Osteoblast (primary cell): ENCODE measurements at places on chromosomes 5 and 9. TPM values are rescaled to one million over a fixed set of nuclear protein-coding genes. Genes with fewer than 3 reads are reported as not detected.

Gene TRIM32
- 30.4 and 34.7 TPM in 2 replicates for total RNA-seq

DNA sequence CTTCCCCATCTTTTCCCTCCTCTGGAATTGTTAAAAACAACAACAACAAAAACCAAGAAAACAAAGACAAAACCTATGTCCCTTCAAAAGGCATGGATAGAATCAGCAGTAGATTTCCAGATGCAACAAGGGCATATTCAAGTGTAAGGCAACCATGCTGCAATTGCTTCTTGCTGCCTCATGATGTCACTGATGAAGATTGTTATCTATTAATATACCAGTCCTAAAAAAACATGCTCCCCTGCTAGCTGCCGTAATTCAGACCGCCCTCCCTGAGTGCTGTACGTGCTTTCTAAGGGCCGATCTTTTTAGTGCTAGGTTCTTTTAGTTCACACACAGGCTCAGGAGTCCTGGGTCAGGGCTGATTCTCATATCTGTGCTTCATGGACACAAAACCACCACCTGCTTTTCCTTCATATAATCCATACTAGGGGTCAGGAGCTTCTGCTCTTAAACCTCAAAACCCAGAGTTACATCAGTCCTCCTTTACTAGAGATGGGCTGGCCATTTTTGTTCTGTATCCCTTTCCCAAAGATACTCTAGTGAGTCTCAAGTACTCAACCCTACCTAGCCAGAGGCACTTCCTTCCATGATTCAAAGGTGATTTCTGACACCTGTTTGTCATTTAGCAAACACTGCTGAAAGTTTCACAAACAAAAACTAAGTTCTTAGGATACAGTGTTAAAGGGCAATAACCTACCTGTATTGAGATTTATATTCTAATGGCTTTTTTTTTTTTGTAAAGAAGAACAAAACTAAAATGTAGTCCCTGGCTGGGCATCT, 82.1 kb downstream of the GIN1 start:
- no peak overlapping the region for H3K27ac ChIP-seq
- H3K27me3 ChIP-seq: no peaks in the 10 kb centered on the region
- DNase-seq: peak; percentile 73
- no peaks in the 10 kb centered on the region for H3K36me3 ChIP-seq
- no peaks in the 10 kb centered on the region for H3K4me1 ChIP-seq

GRCh38 chr9:123614306-123615263, 258.6 kb downstream of the CRB2 start:
- peak; percentile 32 for DNase-seq
- H3K27ac ChIP-seq: no peak overlapping the region
- H3K4me3 ChIP-seq: no peak overlapping the region
- H3K4me1 ChIP-seq: no peaks in the 10 kb centered on the region
- H3K27me3 ChIP-seq: no peaks in the 10 kb centered on the region

DNA sequence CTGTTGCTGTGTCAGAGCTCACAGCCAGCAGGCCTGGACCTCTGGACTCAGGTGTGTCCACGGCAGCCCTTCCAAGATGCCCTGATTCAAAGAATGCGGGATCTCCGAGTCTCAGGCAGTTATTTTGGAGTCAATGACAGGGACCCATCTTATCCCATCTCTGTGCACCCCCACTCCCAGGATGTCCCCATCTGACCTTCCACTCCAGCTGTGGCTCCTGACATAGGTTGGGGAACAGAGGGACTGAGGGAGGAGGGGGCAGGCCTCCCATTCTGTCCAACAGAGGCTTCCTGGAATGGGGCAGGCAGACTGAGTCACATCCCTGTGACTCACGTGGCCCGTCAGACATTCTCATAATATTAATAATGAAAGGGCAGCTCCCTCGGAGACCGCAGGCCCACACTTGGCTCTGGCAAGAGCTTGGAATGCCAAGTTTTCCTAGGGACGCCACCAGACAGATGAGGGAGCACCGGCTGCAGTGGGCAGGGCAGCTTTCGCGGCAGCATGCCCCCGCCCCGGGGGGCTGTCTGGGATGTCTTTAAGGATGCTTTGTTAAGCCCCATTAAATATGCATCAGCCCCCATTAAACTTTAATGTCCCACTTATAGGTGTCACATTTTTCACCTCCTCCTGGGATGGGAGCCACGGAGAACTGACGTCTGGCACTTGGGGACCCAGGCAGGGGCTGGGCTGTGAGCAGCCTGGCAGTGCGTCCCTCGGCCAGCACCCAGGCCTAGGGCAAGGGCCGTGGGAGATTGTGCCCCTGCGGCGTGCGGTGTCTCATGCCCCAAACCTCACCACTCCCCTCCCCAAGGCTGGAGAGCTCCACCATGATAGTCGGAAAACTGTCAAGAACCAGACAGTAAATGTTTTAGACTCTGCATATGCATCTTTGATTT, 23.6 kb upstream of the FIBCD1 start:
- no peak overlapping the region for H3K4me3 ChIP-seq
- peak; percentile 100 for DNase-seq
- H3K4me1 ChIP-seq: peaks cover 13% of the 10 kb centered on the region
- peaks cover under 1% of the 10 kb centered on the region for H3K27me3 ChIP-seq

Gene ZNG1F
- 5.9 and 7.2 TPM in 2 replicates for total RNA-seq

DNA sequence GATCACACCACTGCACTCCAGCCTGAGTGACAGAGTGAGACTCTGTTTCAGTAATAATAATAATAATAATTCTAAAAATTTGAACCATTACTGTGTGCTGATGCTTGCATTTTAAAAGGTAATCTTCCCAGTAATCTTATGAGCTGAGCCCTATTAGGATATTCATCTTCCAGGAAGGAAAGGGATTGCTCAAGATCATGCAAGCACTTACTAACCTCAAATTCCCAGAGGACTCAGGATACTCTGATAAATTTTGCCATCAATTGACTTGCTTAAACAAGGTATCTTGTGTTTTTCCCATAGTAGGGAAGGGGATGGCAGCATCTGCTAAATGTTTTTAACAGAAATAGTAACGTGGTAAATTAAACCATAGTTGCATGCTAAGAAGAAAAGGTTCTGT, 176.4 kb upstream of the MRPS30 start:
- DNase-seq: no peak
- no peak overlapping the region for H3K27ac ChIP-seq
- H3K4me3 ChIP-seq: no peak overlapping the region
- H3K36me3 ChIP-seq: no peaks in the 10 kb centered on the region
- no peaks in the 10 kb centered on the region for H3K4me1 ChIP-seq

Gene FNBP1
- total RNA-seq: 31.8 and 35.9 TPM in 2 replicates

DNA sequence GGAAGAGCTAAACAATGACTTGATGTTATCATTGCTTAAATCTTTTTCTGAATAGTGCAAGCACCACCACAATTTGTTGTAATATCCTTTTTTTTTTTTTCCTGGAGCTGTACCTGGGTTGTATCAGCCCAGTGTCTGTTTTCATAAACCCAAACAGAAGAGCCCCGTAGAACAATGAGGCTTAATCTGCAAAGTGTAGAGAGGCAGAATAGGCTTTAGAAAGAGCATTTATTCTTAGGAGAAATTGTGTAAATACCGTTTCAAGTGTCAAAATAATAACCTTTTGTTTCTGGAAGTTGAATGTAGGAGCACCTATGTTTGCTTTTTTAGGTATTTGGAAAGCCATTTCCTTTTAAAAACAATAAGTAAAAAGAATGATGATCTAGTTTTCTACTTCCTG, 26.4 kb downstream of the RGS7BP start:
- no peaks in the 10 kb centered on the region for H3K4me1 ChIP-seq
- DNase-seq: no peak
- H3K27me3 ChIP-seq: peaks cover 4% of the 10 kb centered on the region
- no peak overlapping the region for H3K27ac ChIP-seq
- no peaks in the 10 kb centered on the region for H3K36me3 ChIP-seq
- H3K4me3 ChIP-seq: no peak overlapping the region

GRCh38 chr5:134130239-134130945, 15.9 kb downstream of the TCF7 start:
- H3K4me1 ChIP-seq: peaks cover 22% of the 10 kb centered on the region
- H3K36me3 ChIP-seq: peaks cover 25% of the 10 kb centered on the region
- H3K4me3 ChIP-seq: no peak overlapping the region
- H3K27ac ChIP-seq: no peak overlapping the region
- DNase-seq: peak; percentile 52

DNA sequence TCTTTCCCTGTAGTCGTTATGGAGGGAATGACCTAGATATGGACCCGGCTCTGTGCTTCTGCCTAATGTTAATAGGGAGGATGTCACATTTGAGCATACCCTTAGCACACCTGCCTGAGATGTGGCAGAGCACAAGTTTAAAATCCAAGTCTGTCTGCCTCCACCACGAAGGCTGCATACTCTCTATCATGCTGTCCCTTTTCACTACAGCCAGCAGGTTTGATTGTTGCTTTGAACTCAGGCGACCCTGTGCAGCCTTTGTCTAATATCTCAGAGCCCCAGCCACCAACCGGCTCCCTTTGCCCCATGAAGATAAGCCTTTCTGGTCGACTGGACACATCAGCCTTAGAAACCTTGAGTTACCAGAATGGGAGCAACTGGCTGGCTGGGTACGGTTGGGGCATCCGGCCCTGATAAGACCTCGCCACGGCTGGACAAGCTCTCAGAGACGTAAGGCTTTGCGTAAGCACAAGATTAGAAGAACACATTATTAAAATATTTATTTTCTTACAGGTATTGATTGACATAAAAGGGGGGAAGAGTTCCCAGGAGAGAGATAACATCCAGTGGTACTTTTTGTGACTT, 222.0 kb upstream of the TRIM32 start:
- no peak overlapping the region for H3K27ac ChIP-seq
- no peak for DNase-seq
- no peak overlapping the region for H3K4me3 ChIP-seq
- H3K36me3 ChIP-seq: no peaks in the 10 kb centered on the region

Gene OBP2B
- total RNA-seq: not detected in 2 replicates

DNA sequence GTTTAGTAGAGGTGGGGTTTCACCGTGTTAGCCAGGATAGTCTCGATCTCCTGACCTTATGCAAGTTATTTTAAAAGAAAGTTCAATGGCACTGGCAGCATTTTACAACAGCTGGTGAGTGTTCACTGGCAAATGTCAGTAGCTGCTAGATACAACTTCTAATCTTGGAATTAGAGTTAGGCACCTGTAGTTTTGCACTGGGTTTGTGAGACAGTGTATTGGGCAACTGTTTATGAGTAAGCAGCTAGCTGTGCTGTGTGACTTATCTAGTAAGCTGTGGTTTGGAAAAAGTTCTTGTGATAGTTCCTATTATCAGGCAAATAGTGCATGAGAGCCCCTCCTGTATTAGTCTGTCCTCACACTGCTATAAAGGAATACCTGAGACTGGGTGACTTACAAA, 61.5 kb downstream of the UBE2QL1 start:
- no peak overlapping the region for H3K27ac ChIP-seq
- H3K4me3 ChIP-seq: no peak overlapping the region
- no peaks in the 10 kb centered on the region for H3K36me3 ChIP-seq

Gene ECSCR
- 0.36 TPM in 1 of 2 replicates, not detected in the other for total RNA-seq

Gene WNK2
- not detected in 2 replicates for total RNA-seq

Gene ROR2
- 13.8 and 28.3 TPM in 2 replicates for total RNA-seq

Gene IRX2
- 5.3 and 7.2 TPM in 2 replicates for total RNA-seq
